ENCODE measurements at places on chromosomes 11 and 22. TPM values are rescaled to one million over a fixed set of nuclear protein-coding genes. Genes with fewer than 3 reads are reported as not detected.
A peak's percentile ranks its signal among the peaks of the same experiment; 100 is the strongest.

The CCDC134 gene
- polyA plus RNA-seq = 2.2 TPM

The DDI1 gene
- not detected for polyA plus RNA-seq

GRCh38 chr11:14656536-14657457 lies 13.2 kb downstream of the PDE3B start:
- no peak for DNase-seq

- no peak for DNase-seq
Measured at GRCh38 chr11:88064097-88064705, 111.0 kb downstream of the RAB38 start.

GRCh38 chr11:7592711-7593110 lies 78.9 kb downstream of the PPFIBP2 start:
- no peak for DNase-seq

DNA sequence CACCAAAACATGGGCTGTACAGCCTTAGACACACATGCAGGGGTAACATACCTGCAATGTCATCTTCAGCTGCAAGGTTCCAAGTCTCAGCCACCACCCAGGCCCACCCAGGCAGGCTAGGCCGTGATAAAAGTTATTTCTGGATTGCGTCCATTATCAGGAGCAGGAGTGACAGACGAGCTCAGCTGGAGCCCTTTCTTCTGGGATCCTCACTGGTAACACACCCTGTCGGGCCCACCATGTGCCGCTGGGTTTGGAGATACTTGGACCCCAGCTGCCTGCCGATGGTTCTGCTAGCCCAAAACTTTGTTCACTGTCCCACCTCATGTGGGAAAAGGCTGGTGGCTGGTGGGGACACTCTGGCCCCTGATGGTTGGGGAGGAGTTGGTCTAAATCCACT lies 24.8 kb downstream of the TMPRSS5 start:
- DNase-seq = no peak

The CCDC81 gene
- polyA plus RNA-seq = 0.29 TPM

- DNase-seq = peak; percentile 72
Measured at GRCh38 chr11:118914178-118914918, 11.4 kb downstream of the BCL9L start.

- peak; percentile 86 for DNase-seq
Measured at GRCh38 chr11:44032299-44033085, 15.3 kb upstream of the ACCSL start.

- DNase-seq = no peak
Measured at GRCh38 chr11:9901943-9902342, 238.1 kb downstream of the SWAP70 start.

GRCh38 chr11:67117672-67118180 lies 1.3 kb upstream of the KDM2A start:
- DNase-seq = peak; percentile 78

- DNase-seq = no peak
Measured at GRCh38 chr11:47057365-47057764, 119.3 kb downstream of the ARFGAP2 start.

DNA sequence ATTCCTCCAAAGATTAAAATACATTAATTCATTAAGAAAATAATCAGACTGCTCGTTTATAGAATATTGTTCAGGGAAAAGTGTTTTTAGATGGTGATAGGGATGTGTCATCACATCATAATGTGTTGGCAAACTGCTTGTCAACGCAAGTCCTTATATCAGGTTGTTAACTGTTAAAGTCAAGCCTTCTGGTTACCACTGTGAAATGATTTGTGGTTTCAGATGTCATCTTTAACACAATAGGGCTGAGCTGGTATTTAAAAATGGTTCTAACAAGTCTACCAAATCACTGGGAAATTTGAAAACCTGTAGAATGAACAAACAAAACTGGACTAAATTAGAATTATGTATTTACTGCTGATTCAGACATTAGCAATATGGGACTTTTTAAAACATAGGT lies 2.4 kb upstream of the MMP13 start:
- no peak for DNase-seq

GRCh38 chr11:665062-665703 lies 28.1 kb downstream of the DRD4 start:
- DNase-seq = no peak

The GRAP2 gene
- polyA plus RNA-seq = 1.6 TPM

- DNase-seq = peak; percentile 96
Measured at GRCh38 chr11:842370-843002, at the start of the genes POLR2L and TSPAN4. POLR2L (minus strand) TSS chr11:842529; CDS start chr11:842508, 21 bp downstream. TSPAN4 (plus strand) TSS chr11:842852; CDS start chr11:850305, 7,453 bp downstream.

GRCh38 chr11:134398079-134398444 lies 14.0 kb downstream of the B3GAT1 start:
- no peak for DNase-seq

DNA sequence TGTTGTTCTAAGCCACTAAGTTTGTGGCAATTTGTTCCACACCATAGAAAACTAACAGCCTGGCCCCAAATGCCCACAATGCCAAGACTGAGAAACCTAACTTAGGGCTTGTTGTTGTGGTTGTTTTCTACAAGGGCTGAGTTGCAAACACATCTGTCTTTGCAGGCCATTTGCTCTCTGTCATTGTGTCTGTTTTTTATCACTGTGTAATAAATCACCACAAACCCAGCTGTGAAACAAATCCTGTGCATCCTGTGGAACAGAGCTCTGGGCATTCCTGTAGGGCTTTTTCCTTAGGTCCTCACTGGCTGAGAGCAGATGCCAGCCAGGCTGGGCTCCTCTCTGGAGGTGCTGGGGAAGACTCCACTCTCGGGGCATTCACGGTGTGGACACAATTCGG lies 15.7 kb upstream of the SYT8 start:
- no peak for DNase-seq

DNA sequence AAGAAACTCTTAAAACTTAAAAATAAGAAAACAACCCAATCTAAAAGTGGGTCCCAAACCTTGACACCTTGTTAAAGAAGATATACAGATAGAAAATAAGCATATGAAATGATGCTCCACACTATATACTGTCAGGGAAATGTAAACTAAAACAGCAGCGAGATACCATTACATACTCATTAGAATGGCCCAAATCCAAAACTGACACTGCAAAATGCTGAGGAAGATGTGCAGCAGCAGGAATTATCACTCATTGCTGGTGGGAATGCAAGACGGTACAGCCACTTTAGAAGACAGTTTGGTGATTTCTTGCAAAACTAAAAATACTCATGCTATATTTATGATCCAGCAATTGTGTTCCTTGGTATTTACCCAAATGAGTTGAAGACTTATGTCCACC lies 5.0 kb upstream of the RNF26 start:
- no peak for DNase-seq

The ADM gene
- 151 TPM for polyA plus RNA-seq

The GDPD4 gene
- polyA plus RNA-seq = 0.52 TPM

DNA sequence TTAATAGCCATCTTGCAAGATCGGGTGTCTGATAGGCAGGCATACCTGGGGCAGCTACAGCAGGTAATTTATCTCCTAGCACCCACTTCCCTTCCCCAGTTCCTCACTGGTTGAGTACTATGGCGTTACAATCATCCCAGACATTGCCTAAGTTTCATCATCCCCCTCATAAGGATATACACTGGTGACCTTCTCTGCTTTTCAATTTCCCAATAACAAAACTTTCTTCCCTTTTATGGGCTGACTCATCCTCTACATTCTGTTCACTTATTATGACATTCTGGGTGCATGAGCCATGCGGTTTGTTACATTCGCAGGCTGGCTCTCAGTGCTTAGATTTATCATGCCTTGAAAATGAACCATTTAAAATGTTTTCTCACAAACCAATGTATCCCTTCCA lies 5.0 kb upstream of the MRPL11 start:
- DNase-seq = no peak

GRCh38 chr11:95706974-95707387 lies 82.6 kb downstream of the FAM76B start:
- DNase-seq = no peak

The MMP27 gene
- polyA plus RNA-seq = not detected

- DNase-seq = no peak
Measured at GRCh38 chr11:36615826-36616225, 17.8 kb upstream of the RAG2 start.

- DNase-seq = no peak
Measured at GRCh38 chr11:9379041-9379440, 5.4 kb upstream of the IPO7 start.

The SMIM38 gene
- 0.07 TPM for polyA plus RNA-seq

GRCh38 chr22:46108564-46109473 lies 41.5 kb upstream of the PPARA start:
- peak; percentile 72 for DNase-seq

The ARHGAP8 gene
- polyA plus RNA-seq = 0.02 TPM

GRCh38 chr11:86579406-86579731 lies 93.0 kb downstream of the ME3 start:
- DNase-seq = no peak
